ENCODE measurements at places on chromosomes 5 and 9.

DNA sequence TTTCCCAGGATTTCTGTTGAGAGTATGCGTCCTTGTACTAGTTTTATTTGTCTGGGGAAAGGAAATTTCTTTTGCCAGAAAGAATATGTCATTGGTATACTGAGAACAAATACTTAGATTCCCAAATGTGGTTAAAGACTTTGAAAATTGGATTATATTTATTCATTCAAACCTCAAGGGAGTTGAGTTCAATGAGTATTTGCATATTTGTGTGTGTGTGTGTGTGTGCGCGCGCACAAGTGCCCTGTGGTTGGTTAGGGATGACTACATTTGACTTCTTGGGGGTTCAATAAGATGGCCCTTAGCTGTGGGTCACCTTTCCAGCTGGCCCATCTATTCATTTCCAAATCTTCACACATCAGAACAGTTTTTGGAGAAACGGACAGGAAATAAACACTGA lies 4.9 kb downstream of the RXFP3 start:
- DNase-seq = no peak

- no peak for DNase-seq
These were observed 25.3 kb downstream of the STXBP1 start for GRCh38 chr9:127637322-127637847.

- DNase-seq = peak; percentile 87
These were observed 15.9 kb downstream of the EXD3 start for GRCh38 chr9:137406876-137407589.

GRCh38 chr9:35951736-35952135 lies 6.2 kb downstream of the OR2S2 start:
- no peak for DNase-seq

- DNase-seq = no peak
These were observed 20.4 kb upstream of the SELENOP start for GRCh38 chr5:42832060-42832459.

- DNase-seq = no peak
These were observed 2000.1 kb downstream of the EFNA5 start for GRCh38 chr5:105670596-105670995.

- DNase-seq = peak; percentile 52
These were observed 63.6 kb downstream of the CEP120 start for GRCh38 chr5:123359454-123360200.

GRCh38 chr9:125323615-125324014 lies 62.0 kb downstream of the GAPVD1 start:
- DNase-seq = no peak

GRCh38 chr5:82922086-82922734 lies 155.0 kb downstream of the TMEM167A start:
- DNase-seq = no peak

DNA sequence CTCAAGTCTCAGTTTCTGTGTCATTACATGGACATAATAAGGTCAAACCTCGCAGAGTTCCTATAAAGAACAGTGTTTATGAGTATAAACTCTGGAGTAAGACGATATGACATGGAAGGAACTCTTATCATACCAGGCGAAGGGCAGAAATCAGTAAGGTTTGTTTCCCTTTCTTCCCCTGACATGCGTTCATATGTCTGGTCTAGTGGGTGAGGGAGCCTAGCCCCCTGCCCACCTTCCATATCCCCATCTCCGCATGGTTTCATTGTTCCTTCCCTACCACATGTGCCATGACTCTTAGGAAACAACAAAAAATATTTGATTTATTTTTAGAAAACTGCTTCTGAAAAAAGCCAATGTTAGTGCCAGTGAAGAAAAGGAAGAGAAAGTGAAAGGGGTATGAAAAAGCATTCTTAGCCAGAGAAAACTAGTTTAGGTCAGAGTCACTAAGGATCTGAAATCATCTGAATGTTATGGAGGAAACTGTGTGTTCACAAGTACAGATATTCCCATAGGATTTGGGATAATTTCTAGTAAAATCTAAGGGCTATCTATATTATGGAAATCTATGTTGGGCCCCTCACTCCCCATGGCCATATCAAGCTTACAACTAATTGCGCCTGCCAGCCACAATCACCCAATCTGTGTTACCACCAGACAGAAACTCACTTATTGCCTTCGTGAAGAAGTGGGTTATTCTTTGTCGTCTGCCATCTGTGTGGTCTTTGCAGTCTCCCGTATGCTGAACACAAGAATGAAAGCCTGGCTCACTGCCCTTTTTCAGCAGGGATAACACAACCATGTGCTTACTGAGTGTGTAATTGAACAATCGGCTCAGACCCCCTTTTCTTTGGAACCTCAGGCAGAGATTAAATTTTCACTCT lies 19.9 kb upstream of the HMHB1 start:
- DNase-seq = peak; percentile 91

DNA sequence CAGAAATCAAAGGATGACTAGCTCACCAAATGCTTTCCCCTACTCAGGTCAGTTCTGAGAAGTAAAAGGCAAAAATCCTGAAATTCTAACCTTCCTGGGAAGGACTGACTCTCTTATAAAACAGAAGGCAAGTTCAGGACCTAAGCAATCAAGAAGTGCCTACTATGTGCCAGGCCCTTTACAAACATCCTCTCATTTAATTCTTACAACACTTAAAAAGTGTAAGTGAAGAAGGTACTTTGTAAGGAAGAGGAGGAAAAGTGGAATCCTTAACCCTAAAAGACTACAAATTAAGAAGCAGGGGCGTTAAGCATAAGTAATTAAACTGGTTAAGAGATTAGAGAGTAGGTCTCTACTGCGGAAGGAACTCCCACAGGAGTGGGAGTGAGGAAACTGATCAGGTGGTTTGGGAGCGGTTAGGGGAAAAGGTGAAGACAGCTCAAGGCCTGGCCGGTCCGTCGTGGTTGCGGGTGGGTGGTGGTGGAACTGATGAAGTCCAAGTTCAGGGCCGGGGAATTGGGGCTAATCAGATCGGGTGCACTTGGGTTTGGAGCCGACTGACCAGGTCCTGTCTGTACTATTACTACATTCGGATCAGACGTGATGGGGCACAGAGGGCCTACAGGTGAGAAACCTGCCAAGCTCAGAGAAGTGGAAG lies 839 bp downstream of the MED27 start:
- DNase-seq = no peak

GRCh38 chr5:87121304-87122150 lies 146.2 kb upstream of the RASA1 start:
- no peak for DNase-seq

DNA sequence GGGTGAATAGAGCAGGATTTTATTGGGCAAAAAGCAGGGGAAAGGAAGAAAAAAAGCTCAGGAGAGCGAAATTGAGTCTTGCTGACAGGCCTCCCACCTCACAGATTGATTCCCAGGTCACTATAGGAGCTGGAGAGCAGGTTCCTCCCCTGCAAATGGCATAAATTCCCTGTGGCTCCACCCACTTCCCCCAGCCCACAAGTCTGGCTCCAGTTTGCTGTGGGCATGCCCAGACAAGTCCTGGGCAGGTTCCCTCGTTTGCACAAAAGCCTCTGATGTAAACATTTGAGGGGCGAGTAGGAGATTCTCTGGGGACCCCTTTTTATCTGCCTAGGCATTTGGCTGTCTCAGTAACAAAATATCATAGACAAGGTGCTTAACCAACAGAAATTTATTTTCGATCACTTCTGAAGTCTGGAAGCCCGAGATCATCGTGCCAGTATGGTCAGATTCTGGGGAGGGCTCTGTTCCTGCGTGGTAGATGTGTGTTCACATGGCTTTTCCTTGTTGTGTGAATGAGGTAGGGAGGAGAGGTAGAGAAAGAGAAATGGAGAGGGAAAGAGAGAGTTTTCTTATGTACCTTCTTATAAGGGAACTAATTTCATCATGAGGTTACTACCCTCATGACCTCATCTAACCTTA lies 614.5 kb downstream of the MAT2B start:
- no peak for DNase-seq

- no peak for DNase-seq
These were observed 365.9 kb upstream of the SLC30A5 start for GRCh38 chr5:68727931-68728330.

GRCh38 chr5:2105141-2105540 lies 222.4 kb upstream of the IRX4 start:
- DNase-seq = no peak

DNA sequence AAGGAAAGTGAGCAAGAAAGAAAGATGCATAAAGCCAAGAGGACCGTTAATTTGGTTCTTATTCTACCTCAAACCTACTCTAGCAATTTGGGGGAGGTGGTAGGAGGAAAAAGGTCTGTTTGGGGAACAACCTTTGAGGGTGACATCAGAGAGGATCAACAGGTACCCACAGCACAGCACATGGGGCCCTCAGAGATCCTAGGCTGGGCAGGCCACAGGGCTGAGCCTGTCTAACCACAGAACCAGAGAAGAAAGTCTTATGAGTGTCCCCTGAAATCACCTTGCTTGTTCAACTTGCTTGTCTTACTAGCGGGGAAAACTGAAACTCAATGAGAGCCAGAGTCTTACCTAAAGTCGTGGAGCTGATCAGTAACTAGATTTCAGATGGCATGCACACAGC lies 385.2 kb downstream of the SPOCK1 start:
- DNase-seq = no peak

DNA sequence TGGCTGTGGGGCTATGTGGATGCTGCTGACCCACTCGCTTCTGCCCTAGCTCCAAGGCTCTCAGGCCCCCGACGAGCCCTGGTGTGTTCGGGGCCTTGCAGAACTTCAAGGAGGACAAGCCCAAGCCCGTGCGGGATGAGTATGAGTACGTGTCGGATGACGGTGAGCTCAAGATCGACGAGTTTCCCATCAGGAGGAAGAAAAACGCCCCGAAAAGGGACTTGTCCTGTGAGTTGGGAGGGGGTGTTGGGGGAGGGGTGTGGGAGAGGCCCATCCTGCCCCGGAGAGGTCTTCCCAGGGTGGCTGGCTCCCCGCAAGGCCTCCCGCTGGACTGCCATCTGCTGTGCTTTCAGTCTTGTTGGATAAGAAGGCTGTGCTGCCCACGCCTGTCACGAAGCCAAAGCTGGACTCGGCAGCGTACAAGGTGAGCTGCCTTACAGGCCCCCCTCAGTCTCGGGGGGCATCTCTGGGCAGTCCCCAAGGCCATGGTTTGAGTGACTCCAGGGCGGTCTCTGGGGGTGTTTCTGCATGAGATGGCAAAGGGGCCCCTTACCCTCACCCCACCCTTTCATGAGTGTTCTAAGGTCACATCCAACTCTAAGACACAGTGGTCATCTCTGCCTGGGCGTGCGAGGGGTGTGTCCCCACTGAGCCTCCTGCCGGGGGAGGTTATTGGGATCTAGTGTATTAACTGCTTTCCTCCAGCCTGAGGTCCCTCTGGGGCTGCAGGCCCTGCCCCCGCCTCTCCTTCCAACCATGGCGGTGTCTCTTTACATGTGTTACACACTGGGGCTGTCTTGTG lies 89.5 kb downstream of the PHF2 start:
- DNase-seq = no peak

GRCh38 chr9:113587471-113588031 lies 124.0 kb downstream of the RGS3 start:
- DNase-seq = peak; percentile 63

DNA sequence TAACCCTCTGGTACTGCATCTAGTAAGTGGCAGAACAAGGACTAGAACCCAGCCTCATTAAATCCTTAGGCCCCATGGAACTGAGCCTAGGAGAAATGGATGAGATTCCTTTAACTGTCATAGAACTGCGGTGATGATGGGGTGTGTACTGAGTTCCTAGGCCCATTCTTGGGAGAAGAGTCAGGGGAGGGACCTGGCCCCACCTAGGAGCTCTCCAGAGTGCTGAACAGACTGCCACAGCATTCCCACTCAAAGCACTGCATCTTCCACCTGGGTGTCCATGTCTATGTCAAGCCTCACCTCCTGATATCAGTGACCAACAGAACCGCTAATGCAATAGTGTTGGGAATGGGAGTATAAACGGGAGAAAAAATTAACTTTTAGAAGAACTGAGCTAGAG lies 36.6 kb downstream of the TTLL11 start:
- no peak for DNase-seq

DNA sequence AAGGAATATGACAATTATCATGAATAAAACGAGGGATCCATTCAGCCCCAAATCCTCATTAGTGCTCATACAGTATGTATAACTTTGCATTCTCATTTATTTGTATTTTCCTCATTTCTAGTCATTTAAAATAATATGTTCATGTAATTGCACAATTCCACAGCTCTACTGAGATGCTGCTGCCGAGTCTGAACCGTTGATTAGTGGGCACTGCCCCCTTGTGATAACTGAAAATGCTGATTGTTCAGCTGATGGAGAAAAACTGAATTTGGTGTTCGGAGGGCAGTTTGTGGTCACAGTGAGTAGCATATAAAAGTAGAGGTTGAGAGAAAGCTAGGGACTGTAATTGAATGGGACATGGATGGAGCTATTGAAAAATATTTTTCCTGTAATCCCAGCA lies 12.2 kb upstream of the GPR151 start:
- DNase-seq = peak; percentile 37

DNA sequence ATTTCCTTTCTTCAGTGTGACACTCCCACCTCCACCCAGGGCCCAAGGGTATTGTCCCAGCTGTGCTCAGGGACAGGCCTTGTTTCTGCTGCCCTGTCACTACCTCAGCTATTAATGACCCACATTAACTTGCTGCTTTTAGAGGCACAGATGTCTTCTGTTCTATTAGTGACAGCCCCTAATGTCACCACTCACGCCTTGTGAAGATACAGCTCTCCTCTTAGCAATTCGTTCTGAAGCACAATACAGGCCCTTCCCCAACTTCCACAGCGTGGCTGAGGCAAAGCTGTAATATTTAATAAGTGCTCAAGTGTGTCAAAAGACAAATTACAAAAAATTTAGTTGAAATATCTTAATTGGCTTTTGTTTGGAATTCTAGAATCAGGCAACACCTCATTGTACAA lies 44.7 kb upstream of the HMGCS1 start:
- DNase-seq = no peak

GRCh38 chr5:77946381-77947040 lies 170.4 kb upstream of the TBCA start:
- no peak for DNase-seq

DNA sequence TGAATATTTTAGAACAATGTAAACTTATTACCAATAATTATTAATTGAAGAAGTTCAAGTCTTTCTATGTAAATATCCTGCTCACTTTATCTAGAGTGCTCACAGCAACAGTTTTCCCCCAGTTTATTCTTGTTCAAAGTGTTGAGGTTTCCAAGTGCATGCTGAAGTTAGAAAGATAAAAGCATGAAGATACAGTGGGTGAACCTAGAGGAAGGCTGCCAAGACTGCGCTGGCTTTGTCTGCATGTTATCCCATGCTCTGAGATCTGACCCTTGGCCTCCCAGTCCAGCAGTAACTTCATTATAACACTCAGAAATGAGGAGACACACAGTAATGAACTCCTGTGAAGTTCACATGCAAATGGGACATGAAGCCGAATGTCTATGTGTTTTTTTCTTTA lies 76.0 kb upstream of the PIP5K1B start:
- DNase-seq = no peak

GRCh38 chr5:32131604-32132003 lies 42.5 kb downstream of the GOLPH3 start:
- no peak for DNase-seq
